CD4-positive, alpha-beta T cell treated with Interleukin-2 at 100 ng/mL for 4 hours (primary cell): ENCODE measurements at places on chromosomes 13 and 19.

DNA sequence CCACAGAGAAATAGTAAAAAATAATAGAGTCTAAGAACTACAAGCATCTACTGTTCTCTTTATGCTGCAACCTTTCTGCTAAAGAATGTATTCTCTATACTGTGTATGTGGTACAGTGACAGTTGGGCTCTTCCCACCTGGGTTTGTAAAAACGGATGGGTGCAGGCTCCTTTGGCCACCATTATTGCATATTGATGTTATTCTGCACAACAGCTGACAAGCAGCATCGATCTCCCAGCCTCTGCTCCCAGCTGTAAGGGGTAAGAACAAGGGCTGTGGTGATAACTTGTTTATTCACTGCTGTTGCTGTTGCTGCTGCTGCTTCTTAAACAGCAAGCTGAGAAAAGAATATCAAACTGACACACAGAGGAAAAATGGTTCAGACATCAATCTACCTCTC lies 56.1 kb downstream of the KCNRG start:
- no peak for DNase-seq

GRCh38 chr13:81917810-81918209 lies 1576.9 kb upstream of the SPRY2 start:
- no peak for DNase-seq

DNA sequence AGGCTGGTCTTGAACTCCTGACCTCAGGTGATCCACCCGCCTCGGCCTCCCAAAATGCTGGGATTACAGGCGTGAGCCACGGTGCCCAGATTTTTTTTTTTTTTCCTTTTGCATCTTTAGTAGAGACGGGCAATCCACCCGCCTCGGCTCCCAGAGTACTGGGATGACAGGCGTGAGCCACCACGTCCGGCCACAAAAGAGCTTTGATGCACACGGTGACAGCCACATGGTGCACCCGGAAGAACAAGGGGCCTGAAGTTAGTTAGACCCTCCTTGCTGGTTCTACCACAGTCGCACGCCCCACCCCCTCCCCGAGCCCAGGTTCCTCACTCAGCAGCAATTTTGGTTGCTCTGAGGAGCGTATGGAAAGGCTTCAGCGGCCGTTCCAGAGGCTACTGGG lies 54.2 kb upstream of the USE1 start:
- DNase-seq = peak; percentile 19

DNA sequence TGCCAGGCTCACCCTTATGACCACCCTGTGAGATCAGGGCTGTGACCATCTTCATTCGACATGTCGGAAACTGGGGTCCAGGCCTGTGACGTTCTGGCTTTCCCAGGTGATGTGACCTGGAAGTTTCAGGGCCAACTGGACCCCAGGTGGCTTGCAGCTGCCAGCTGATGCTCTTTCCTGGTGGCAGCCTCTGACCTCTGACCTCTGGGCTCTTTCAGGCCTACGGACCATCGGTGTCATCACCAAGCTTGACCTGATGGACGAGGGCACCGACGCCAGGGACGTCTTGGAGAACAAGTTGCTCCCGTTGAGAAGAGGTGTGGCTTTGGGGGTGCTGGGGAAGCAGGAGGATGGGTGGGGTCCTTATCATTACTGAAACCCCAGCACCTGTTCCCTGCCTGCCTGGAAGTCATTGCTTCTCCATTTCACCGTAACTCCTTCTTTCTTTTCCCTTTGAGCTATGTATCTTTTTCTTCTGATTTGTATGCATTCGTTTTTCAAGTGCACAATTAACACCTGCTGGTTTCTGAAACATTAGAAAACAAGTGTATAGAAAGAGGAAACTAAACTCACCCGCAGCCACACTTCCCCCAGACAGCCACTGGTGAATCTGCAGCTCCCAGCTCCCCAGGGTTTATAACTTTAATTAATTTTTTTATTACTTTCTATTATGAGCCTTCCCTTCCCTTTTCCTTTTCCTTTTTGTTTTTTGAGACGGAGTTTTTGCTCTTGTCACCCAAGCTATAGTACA lies 58.9 kb downstream of the TMED1 start:
- DNase-seq = no peak

- no peak for DNase-seq
Observed at GRCh38 chr19:48094129-48094854, 16.3 kb downstream of the PLA2G4C start.

DNA sequence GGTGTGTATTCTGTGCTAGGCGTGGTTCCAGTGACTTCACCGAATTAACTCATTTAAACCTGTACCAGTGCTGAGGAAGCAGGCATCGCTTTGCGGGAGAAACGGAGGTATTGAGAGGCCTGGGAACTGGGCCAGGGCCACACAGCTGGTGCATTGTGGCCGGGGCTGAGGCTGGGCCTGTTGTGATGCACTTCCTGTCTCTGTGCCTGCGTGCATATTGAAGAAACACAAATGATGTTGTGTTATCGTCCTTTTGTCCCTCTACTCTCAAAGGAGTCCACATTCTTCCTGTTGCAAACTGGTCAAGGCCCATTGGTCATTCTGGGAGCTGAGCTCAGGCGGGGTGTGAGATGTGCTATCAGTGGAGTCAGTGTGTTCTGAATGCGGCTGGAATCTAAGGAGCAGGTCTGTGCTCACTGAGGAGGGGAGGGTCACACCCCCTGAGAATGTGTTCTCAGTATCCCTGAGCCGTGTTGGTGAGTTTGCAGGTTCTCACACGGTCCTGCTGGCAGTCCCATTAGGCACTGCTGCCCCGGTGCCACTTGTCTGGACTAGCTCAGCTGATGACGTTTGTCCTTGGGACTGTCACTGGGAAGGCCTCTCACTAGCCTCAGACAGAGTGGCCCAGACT lies 62.1 kb downstream of the ARHGEF7 start:
- peak; percentile 48 for DNase-seq

- no peak for DNase-seq
Observed at GRCh38 chr13:108777421-108778420, 148.3 kb downstream of the MYO16 start.

DNA sequence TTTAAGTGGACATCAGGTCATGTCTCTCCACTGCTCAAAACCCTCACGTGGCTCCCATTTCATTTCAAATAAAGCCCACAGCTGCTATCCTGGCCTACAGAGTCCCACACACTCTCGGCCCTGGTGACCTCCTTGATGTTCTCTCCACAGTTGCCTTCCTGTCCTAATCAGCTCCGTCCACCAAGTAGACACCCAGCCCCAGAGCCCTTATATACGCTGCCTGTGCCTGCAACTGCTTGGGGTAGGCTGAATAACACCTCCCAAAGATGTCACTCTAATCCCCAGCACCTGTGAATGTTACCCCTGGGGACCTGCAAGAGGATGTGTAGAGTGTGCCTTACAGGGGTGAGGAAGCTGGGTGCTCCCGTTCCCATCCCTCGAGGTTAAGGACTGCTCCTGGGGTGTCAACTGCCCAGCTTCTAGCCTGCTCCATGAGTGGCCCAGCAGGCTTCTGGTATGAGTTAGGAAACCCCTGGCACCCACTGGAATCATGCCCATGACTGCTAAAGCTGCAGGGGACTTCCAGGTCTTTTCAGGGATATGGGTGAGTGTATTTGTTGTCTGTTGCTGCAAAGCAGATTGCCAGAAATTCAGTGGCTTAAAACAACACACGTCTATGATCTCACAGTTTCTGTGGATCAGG lies 6.0 kb downstream of the FAM187B start:
- DNase-seq = no peak

- DNase-seq = no peak
Observed at GRCh38 chr13:31699650-31700049, 39.7 kb upstream of the RXFP2 start.

DNA sequence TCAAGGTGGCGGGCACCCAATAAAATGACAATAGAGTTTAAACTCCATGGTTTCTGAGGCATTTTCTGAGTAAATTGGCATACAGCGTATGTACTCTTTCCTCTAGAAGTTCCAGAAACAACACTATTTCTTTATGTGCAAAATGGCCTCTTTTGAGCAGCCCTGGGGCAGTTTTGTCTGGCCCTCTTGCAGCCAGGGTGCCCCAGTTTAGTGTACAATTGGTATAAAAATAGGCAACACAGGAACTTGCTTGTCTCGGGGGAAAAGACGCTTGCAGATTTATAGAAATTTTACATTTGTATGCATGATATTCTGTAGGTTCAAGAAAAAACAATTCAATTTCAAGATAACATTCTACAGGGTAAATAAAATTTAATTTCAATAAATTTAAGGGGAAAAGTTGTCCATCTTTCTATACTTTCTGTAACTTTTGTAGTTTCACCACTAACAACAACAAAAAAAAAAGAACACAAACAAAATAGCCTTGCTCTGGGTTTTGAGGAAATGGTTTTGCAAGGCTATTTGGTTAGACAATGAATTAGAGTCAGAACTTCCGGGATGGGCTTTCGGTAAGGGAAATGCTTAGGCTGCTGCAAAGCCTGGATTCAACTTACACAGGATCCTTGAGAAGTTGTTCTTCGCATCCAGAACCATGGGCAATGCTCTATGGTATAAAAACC lies 45.3 kb downstream of the LRCH1 start:
- DNase-seq = no peak

- peak; percentile 47 for DNase-seq
Observed at GRCh38 chr13:44050450-44051063, 170.9 kb downstream of the LACC1 start.

GRCh38 chr19:18975011-18975410 lies 34.0 kb upstream of the HOMER3 start:
- DNase-seq = no peak

DNA sequence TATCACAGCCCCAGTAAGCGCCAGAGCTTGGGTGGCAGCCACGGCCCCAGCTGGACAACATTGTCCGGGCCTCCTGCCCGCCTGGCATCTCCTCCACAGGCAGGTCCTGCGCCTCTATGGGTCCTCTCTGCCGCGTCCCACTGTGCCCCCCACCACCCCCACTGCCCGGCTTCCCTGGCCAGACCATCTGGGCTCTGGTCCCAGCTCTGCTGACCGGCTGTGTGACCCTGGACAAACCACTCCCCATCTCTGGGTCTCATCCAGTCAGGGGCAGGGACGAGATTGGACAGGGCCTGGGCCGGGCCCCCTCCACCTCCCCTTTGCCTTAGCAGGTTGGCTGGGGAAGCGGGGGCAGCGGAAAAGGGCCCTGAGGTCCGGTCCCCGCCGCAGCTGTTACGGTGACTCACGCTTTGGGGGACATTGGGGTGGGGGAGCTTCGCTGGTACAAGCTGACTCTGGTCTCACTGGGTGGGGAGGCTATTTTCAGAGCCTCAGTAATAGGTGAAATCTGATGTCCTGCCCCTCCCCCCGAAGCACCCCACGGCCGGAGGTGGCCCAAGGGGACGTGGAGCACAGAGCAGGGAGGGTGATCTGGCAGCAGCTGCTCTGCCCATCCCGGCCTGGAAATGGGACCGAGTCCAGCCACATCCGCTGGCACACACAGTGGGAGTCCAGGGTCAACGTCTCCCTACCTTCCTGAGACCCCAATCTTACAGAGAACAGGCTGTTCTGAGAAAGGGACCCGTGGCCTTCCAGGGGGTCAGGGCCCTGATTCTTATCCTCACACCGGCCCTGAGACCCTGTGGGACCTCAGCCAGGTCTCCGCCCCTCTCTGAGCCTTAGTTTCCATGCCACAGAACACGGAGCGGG lies 9.1 kb downstream of the NFIC start:
- DNase-seq = no peak

DNA sequence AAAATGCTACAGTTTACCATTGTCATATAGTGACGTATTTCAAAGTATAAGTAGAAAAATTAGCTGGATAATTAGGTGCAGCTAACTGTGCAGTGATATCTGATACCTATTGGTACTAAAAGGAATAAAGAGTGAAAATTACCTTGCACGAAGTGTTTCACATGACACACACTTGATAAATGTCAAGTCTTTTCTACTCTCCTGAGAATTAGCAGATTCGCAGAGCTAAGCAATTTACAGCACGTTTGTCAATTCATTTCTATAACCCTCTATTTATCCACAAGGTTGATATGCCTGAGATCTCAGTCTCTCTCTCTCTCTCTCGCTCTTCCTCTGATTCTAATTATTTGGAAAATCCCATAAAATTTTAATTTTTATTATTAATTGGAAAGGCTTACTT lies 1109.0 kb downstream of the EFNB2 start:
- no peak for DNase-seq

DNA sequence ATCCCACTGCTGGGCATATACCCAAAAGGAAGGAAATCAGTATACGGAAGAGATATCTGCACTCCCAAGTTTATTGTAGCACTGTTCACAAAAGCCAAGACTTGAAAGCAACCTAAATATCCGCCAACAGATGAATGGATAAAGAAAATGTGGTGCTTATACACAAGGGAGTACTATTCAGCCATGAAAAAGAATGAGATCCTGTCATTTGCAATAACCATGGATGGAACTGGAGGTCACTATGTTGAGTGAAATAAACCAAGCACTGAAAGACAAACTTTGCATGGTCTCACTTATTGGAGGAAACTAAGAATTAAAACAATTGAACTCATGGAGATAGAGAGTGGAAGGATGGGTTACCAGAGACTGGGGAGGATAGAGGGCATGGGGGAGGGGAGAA lies 6.5 kb upstream of the SIGLEC14 start:
- DNase-seq = no peak

DNA sequence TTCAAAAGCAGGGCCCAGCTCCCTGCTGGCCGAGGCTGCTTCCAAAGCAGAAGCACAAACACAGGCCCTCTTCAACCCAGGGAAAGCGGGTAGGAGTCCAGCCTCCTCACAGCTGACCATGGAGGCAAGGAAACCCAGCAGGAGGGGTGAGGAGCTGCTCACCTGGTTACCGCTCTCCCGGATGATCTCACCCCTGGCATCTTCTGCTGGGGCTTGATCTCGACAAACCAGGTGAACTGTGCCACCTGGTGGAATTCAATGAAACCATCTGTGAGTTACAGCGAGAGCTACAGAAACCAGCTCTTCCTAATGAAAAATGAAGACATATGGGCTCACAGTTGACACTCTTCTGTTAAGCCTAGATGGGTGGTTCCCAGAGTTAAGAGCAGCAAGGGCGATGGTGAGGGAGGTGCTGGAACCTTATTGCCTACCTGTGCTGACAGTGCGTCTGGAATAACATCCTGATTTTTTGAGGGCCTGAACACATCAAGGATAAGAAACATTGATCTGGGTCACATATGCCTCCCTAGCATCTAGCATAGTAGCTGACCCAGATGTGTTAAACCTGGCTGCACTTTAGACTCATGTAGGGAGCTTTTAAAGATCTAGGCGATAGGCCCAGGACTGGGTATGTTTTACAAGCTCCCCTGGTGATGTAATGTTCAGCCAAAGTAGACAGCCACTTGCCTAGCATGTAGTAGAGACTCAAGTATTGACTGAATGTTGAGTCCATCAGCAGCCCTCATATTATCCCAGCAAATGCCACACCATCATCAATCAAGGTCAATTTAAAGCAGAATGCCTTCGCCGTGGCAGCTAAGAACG lies 6.1 kb downstream of the DHRS12 start:
- DNase-seq = peak; percentile 80

GRCh38 chr19:48698046-48698445 lies 2.3 kb downstream of the FUT2 start:
- no peak for DNase-seq

GRCh38 chr13:40667622-40667978 lies 1.2 kb upstream of the FOXO1 start:
- DNase-seq = no peak

- DNase-seq = no peak
Observed at GRCh38 chr13:77338961-77339401, 12.1 kb upstream of the MYCBP2 start.
